GM12865 (cell line): ENCODE measurements at places on chromosomes 6 and 20.

DNA sequence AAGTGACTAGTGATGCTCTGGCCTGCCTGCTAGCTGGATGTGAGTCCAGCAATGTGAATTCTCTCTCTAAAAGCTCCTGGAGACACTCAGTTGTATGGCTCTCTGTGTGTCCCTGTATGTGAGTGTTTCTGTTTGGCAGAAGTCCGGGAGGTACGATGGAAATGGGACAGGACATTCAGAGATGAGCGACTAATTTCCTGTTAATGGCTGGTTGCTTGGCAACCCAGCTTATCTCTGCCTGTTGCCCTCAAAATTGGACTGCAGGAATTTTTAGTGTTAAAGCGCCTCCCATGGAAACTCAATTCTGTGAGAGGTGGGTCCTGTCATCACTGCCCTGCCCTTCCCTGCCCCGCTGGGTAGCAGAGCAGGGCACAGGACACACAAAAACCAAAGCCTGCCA lies 136.8 kb upstream of the LRFN2 start:
- DNase-seq: no peak

- DNase-seq: no peak
Observed at GRCh38 chr6:87762116-87762515, 60.1 kb upstream of the AKIRIN2 start.

DNA sequence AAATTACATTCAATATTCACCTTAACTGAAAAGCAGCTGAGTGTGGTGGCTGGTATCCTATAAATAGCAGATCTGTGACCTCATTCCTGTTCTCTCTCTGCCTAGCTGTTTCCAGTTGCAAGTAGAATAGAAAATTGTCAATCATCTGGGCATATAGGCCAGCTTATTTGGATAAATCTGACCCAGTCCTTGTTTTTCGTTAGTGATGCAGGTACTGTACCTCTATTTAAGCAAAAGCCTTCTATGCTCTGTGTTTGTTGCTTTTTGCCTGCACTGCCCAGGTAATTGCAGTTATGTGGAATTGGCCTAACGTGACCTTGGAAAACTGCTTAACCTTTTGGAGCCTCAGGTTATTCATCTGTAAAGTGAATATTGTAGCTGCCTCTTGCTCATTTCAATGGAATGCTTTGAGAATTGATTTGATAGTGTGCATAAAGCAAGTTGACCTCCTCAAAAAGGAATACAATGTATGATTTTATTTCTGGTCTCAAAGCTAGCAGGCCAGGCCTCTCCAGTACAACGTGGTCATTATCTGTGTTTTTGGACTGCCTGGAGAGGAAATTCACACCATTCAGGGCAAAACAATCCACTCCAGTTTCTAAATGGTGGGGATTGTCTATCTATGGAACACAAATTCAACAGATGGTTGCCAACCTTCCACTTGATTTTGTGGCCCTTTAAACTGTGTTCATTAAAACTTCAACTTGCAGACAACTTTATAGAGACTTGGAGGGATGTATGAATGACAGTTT lies 508.7 kb upstream of the CITED2 start:
- DNase-seq: peak; percentile 14

DNA sequence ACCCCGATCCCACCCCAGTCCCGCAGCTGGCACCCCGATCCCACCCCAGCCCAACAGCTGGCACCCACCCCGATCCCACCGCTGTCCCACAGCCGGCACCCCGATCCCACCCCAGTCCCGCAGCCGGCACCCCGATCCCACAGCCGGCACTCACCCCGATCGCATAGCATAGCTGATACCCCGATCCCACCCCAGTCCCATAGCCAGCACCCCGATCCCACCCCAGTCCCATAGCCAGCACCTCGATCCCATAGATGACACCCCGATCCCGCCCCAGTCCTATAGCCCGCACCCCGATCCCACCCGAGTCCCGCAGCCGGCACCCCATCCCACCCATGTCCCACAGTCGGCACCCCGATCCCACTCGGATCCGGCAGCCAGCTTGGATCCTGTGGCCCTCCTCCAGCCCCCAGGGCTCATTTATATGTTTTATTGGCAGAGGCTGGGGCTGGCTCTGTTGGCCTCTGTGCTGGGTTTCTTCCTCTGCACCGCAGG lies 897 bp upstream of the GMEB2 start:
- DNase-seq: no peak

GRCh38 chr20:9144643-9145042 lies 75.8 kb downstream of the PLCB4 start:
- no peak for DNase-seq

DNA sequence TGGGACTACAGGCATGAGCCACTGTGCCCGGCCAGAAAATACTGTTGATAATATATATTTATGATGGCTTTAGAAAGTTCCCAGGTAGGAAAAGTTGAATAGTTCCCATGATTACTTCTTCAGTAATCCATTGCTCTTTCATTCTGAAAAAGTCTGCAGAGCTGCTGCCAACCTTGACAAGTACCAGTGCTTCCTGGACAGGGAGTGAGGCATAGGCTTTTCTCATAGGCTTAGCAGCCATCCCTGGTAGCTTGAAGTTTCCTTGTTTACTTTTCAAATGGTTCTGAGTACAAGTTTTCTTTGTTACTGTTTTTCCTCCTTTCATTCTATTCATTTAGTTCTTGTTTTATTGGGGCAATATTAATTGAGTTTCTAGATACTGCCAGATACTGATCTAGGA lies 7.8 kb downstream of the RWDD1 start:
- no peak for DNase-seq

DNA sequence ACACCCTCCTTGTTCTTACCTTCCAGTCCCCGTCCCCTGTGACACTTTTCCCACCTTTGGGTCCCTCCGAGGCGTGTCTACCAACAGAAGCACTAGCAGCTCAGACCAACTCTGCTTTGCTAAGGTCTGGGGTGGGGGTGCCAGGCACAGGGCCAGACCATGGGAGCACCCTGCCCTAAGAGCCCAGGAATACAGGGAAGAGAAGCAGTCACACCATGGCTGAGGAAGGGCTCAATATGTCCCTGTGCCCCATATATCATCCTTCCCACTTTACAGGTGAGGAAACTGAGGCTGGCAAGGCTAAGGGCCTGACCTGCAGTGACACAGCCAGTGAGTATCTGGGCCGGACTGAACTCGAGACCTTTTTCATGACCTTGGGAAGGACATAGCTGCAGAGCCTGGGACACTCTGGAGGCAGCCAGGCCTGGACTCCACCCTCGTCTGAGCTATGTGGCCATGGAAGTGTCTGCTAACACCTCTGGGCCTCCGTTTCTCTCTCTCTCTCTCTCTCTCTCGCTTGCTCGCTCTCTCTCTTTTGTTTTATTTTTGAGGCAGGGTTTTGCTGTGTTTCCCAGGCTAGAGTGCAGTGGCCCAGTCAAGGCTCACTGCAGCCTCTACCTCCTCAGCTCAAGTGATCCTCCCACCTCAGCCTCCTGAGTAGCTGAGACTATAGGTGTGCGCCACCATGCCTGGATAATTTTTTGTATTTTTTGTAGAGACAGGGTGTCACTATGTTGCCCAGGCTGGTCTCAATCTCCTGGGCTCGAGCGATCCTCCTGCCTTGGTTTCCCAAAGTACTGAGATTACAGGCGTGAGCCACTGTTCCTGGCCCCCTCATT lies 156.7 kb downstream of the GRM4 start:
- DNase-seq: no peak

DNA sequence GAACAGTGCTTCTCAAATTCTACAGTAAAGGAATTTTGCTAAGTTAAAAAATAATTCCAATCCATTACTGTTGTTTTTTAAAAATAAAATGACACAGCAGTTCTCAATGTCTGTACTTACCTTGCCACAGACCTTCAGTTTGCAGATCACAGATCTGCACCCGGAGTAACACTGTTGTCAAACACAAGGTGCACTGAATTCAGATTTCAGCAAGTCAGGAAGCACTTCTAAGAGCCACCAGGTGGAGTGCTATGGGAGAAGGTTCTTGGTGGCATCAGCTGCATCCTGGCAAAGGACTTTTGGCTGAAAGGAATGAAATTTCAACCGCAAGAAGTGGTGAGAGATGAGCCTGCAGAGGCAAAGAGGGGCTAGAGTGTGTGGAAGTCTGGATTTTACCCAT lies 17.4 kb downstream of the RSPH4A start:
- peak; percentile 21 for DNase-seq

DNA sequence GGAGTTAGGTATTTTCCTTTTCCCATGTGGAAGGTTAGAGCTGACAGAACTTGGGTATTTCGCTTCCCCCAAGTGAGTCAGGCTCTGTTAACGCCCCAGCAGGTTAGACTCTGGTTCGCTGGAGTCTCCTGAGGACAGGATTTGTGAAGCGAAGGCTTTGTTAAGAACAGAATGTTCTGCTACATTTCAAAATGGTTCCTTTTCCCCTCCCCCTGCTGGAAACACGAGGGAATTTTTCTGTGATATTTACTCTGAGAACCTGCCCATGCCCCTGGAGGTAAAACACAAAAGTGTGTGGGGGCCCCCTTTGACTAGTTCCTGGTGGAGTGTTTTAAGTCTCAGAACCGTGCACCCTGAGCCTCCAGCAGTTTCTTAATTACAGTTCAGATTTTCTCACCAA lies 731.4 kb upstream of the CITED2 start:
- peak; percentile 13 for DNase-seq

DNA sequence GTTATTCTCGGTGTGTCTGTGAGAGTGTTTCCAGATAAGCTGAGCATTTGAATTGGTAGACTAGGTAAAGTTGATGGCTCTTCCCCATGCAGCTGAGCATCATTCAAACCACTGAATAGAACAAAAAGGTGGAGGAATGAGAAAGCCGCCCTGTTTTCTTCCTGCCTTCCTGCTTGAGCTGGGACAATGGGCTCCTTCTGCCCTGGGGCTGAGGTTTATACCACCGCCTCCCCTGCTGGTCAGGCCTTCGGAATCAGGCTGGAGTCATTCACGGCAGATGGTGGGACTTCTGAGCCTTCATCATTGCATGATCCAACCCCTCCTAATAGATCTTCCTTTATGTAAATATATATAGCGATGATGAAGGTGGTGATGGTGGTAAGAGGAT lies 124.9 kb downstream of the ANKRD60 start:
- no peak for DNase-seq

DNA sequence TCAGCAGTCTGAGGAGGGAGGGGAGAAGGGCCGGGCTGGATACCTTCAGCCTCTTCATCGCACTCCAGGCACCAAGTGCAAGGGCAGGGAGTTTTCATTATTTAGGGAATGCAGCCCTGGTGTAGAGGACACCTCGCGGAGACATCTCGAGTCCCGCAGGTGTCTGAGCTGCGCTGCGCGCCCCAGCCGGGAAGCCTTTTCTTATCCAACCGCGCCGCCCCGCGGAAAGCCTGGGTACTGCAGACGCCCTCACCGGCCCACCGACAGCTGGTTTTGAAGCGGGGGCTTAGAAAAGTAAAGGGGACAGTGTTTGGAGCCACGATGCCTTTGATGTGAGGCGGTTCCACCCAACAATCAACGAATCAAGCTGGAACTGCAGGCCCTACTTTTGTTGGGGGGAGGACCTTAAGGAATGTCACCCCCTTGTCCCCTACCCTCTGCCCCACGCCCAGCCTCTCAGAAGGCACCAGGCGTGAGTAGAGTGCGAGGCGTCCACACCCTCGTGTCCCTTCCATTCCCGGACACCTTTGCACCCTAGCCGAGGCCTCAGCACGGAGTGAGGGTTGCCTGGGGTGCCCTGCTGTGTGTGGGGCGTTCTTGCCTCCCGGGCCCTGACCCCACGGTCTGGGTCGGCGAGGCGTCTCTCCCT lies 8.6 kb downstream of the NKX2-2 start:
- DNase-seq: peak; percentile 77

- DNase-seq: no peak
Observed at GRCh38 chr6:113511100-113511499, 346.0 kb upstream of the MARCKS start.

DNA sequence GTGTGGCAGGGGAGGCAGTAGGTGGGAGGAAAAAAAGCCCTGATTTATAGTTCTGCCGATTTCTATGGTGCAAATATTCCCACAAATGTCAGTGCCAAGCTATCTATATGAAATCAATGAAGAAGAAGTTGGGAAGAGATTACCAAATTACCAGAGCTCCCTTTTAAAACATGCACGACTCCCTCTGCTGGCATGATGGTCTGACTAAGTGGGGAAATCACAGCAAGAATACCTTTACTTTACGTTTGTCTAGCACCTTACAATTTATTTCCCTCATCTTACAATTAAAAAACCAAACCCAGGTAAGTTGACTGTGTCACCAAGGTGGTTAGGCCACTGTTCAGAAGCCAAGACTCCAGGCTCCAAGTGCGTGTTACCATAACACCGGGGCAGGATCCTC lies 55.6 kb downstream of the AGPAT4 start:
- DNase-seq: no peak

GRCh38 chr6:12228447-12229146 lies 61.6 kb upstream of the EDN1 start:
- DNase-seq: no peak

- DNase-seq: no peak
Observed at GRCh38 chr6:21741221-21742109, 147.9 kb downstream of the SOX4 start.

- no peak for DNase-seq
Observed at GRCh38 chr6:33673851-33674250, 37.6 kb downstream of the UQCC2 start.

DNA sequence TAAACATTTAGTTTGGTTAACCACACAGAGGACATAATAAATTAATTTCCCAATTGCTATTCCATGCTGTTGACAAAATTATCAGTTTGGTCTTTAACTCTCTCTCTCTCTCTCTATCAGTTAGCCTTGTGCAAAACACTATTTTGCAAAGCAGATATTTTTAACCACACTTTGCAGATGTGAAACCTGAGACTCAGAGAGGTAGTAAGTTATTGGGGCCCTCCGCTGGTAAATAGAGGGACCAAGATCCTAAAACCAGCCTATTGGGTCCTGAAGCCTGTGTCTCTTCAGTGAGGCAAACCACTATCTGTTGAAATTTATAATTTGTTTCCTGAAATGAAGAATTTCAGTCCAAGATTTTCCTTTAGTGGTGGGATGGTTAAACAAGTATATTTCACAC lies 231.0 kb downstream of the SOD2 start:
- DNase-seq: peak; percentile 21

DNA sequence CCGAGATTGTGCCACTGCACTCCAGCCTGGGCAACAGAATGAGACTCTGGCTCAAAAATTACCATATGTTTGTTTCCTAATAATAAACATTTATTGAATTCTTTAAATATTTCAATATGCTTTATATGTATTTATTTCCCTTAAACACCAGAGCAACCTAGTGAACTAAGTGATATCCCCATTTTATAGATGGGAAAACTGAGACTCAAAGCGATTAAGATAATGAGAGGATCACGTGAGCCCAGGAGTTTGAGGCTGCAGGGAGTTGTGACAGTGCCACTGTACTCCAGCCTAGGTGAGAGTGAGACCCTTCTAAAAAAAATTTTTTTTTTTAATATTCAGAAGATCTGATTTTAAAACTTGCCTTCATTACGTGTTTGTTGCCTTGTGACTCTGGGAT lies 19.4 kb upstream of the CARMIL1 start:
- DNase-seq: no peak
